ENCODE measurements at places on chromosomes 2 and 18.

DNA sequence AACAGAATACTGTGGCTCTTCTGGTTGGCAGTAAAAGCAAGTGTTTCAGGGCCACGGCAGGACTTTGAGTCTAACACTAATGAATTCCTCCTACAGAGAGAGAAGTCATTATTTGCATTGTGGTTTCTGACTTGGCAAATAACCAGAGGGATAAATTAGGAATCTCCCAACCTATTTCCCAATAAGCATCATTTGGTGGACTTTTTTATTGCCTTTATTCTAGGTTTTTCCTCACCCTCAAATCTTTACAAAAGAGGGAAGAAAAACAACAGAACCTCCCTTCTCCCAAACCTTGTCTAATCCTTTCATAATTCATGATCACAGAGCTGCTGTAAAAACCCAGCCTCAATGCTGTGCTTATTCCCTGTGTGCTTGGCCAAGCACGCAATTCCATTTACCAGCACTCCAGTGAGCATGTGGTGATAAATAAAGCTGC is 179.7 kb downstream of the AGPS start:
- DNase-seq: peak; percentile 53

DNA sequence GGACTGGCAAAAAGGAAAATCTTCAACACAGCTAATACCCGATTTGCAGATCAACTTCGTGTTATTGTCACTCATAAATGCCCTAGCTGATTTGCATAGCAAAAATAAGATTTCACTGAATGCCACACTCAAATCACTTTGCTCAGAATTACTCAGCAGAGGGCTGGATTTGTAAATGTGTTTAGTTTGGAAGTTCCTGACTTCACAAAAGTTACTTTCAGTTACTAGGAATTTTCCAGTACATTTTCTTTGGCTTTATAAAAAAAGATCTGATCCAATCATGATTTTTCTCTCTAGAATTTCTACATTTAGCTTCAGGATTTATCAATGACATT is 433.3 kb upstream of the ID2 start:
- no peak for DNase-seq

- DNase-seq: no peak
These were observed 2.0 kb downstream of the LMAN2L start for GRCh38 chr2:96737831-96738230.

- no peak for DNase-seq
These were observed 214.2 kb downstream of the MTX2 start for GRCh38 chr2:176483476-176483875.

DNA sequence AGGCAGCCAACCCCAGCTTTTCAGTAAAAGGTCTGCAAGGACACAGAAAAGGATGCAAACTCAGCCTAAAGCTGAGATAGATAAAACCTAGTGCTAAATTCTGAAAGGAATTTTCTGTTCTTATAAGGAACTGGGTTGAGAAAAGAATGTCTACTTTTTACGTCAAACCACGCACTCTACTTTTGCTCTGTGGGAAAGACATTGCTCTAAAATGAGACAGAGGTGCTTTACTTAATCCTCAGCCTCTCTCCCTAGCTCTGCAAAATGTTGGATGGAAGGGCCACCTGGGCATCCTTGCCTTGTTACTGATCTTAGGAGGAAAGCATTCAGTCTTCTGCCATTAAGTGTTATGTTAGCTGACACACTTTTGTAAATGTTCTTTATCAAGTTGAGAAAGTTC is 72.1 kb upstream of the LINC00305 start:
- DNase-seq: no peak

- DNase-seq: peak; percentile 44
These were observed 385.2 kb downstream of the TNS1 start for GRCh38 chr2:217617616-217618022.

- peak; percentile 31 for DNase-seq
These were observed 24.4 kb downstream of the MLPH start for GRCh38 chr2:237511433-237511832.

DNA sequence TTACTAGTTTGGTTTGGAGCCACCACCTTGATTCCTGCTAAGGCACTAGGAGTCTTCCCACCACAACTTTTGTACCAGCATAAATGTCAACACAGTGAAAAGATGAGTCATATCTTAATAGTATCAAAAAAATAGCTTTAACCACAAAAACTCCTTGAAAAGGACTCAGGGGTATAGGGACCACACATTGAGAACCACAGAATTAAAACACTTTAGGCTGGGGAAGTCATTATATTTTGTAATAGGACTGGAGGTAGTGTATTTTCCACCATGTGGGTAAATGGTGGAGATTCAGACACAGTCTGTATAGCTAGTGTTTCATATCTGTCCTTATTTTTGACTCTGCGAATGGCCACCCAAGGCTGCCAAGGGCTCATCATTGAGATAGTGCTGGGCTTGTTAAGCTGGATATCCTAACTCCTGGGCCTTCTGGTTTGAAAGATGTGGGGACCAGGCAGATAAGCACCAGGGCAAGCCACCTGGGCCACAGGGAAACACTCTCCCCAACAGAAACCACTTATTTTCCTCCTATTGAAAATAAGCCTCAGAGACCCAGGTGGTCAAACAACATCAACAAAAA is 19.1 kb upstream of the FHL2 start:
- DNase-seq: peak; percentile 84

- DNase-seq: no peak
These were observed 53.0 kb upstream of the ROCK1 start for GRCh38 chr18:21164548-21165095.

GRCh38 chr18:63783394-63783793 is 8.2 kb downstream of the SERPINB7 start:
- no peak for DNase-seq

Measured in fibroblast of upper back skin (primary cell).